ENCODE measurements at places on chromosomes 7 and 10.

GRCh38 chr10:62851442-62851841, 35.3 kb upstream of the EGR2 start:
- DNase-seq: no peak

DNA sequence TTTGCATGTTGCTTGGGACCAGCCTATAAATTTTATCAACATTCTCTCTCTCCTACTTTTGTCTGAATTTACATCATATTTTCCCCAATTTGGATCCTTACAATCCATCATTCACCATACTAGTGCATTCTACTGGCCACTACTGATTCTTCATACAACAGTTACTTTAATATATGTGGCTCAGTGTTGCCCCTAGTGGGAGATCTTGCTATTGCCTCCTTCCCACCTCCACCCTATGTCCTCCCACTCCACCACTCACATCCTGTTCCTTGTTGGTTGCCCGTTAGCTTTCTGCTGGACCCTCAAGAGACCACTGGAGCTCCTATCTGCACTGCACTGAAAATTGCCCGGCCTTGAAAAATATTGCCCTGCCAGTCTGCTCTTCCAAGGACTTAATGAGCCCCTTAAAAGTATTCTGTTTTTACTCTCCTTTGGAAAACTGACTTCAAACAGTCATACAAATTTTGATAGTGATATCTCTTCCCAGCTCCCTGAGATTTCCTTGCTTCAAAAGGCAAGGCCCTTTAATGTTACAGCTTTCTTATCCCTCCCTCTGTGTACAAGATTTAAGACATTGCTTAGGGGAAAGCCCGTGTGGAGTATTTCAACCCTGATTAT, 243.2 kb upstream of the TMEM229A start:
- no peak for DNase-seq

GRCh38 chr10:116596062-116596461, 5.3 kb downstream of the PNLIPRP1 start:
- DNase-seq: no peak

DNA sequence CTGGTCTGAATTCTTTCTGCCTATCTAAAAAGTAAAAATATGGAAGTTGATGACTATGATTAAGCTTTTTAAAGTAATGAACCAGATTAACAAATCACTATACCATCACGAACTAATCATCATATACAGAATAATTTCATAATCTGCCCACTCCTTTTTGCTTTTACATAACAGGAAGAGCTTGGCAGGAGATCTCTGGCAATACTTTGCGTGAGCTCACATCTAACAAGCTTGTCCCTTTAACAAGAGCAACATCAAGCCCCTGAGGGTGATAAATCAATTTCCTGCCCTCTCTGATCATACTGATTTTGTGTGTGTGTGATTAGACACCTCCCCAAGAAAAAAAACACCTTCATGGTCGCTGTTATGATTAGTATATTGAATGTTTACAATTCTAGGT, 143.5 kb upstream of the ASAH2 start:
- DNase-seq: no peak

DNA sequence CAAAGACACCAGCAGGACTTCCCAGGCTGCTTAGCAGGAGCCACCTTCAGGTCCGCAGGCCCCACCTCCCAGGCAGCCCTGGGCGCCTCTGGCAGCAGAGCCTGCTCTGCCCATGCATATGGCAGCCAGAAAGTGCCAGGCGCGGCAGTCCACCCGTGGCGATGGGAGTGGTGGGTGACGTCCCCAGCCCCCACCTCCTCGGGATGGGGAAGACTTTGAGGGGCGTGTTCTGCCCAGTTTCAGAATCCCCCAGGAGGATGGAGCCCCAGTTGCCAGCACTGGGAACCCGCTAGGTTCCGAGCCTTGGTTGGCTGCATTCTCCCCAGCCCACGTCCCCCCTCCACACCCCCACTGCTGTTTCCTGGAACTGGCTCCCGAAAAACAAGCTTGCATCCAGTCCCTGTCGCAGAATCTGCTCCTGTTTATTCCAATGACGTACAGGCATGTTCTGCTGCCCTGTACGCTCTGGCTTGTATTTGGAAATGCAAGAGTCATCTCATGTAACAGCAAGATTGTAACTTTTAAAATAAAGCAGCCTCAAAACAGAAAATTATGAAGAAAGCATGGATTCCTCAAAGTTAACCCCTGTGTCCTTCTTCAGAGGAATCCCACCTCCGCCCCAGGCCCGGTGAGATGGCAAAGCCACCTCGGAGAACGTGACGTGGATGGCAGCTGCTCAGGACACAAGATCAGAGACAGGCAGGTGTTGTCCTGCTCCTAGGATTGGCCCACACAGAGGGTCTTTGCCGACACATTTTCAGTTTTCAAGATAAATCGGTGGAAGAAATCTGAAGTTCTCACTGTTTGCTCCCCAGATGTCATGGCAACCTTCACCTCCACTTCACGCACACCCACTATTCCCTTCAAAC, 87.8 kb upstream of the PPP2R2D start:
- no peak for DNase-seq

- no peak for DNase-seq
These were observed 1.6 kb upstream of the KIAA1217 start for GRCh38 chr10:24207341-24207740.
